Thoracic aorta (tissue), 2 donors: ENCODE measurements at places on chromosomes 1 and 21.

DNA sequence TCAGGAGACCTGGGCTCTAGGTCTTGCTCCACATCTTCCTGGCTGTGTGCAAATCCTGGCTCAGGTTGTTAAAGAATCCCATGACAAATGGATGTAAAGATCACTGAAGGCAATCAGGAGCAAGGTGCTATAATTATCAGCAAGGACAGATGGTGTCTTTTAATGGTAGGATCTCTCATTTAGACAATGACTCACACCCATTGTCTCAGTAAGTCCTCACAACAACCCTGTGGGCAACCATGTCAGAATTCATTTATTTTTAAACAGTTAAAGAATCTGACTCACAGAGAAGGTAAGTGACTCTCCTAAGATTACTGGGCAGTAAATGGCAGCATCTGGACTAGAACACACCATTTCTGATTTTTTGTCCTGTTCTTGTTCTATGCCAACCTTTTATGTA is 32.8 kb downstream of the RNASEL start:
- no peaks in the 10 kb centered on the region for H3K36me3 ChIP-seq
- no peak overlapping the region for H3K27ac ChIP-seq
- no peaks in the 10 kb centered on the region for H3K4me1 ChIP-seq

- no peak overlapping the region for H3K4me3 ChIP-seq
- H3K27me3 ChIP-seq: no peaks in the 10 kb centered on the region
- H3K4me1 ChIP-seq: peaks cover 16% of the 10 kb centered on the region
- DNase-seq: no peak
- H3K36me3 ChIP-seq: no peaks in the 10 kb centered on the region
- no peak overlapping the region for H3K27ac ChIP-seq
Measured at GRCh38 chr1:158046715-158047510, 53.5 kb downstream of the KIRREL1 start.

DNA sequence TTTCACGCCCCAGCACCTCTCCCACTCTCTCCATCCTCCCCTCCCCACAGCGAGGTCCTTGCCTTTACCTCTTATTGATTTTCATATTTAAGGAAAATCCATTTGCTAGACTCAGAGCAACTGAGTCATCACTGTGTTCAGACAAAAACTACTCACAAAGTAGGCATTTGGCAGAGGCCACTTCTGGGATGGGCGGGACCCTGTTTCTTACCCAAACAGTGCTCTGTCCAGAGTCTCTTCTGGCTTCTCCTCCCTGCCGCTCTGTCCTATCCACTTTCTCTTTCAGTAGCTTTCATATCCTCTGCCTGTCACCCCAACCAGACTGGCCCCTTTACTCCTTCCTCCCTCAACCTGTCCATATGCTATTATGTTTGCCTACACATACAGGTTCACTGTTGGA is 2.4 kb upstream of the NAV1 start:
- peak overlapping the region; percentile 81 for H3K27ac ChIP-seq
- H3K36me3 ChIP-seq: no peaks in the 10 kb centered on the region
- no peaks in the 10 kb centered on the region for H3K27me3 ChIP-seq
- peak overlapping the region; percentile 33 for H3K4me3 ChIP-seq
- peaks cover 75% of the 10 kb centered on the region for H3K4me1 ChIP-seq

- no peak for DNase-seq
- H3K36me3 ChIP-seq: peaks cover 43% of the 10 kb centered on the region
- no peaks in the 10 kb centered on the region for H3K27me3 ChIP-seq
- H3K4me3 ChIP-seq: no peak overlapping the region
- H3K4me1 ChIP-seq: peaks cover 15% of the 10 kb centered on the region
- peak overlapping the region; percentile 88 for H3K27ac ChIP-seq
Measured at GRCh38 chr1:160219062-160219929, 14.1 kb downstream of the PEA15 start.

DNA sequence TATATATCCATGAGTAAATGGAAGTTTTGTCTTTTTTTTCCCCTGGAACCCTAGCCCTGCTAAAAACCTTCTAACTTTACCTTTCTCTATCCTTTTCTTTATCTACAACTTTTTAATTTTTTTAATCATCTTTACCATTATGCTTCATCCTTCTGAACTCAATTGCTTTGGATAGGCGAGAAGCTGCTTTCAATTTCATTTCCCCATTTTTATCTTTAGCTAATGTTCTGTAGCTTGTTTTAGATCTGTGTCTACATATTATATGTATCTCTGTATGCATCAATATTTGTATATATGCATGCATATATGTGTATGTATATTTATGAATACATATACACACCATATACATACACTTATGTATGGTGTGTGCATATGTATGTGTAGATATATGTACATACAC is 57.4 kb downstream of the PTPRC start:
- DNase-seq: no peak
- H3K4me1 ChIP-seq: no peaks in the 10 kb centered on the region
- H3K27me3 ChIP-seq: no peaks in the 10 kb centered on the region
- no peak overlapping the region for H3K27ac ChIP-seq
- H3K4me3 ChIP-seq: no peak overlapping the region
- H3K36me3 ChIP-seq: no peaks in the 10 kb centered on the region

DNA sequence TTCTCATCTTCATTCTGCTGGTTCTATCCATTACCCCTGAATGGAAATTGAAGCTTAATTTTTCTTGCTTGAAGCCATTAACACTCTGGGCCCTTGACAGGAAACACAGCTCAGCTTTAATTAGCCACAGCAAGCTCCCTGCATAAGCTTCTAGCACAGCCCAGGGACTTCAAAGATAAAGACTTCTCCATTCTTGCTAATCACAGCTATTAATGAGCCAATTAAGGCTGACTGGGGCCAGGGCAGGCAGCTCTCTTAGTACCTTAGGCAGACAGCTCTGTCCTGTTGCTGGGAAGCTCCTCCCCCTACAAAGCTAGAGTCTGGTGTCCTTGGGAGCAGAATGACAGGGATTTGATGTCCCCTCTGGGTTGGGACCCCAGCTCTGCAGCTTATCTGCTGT is 27.9 kb upstream of the TRABD2B start:
- no peak overlapping the region for H3K27ac ChIP-seq
- no peak for DNase-seq
- H3K4me1 ChIP-seq: no peaks in the 10 kb centered on the region
- H3K36me3 ChIP-seq: no peaks in the 10 kb centered on the region
- H3K27me3 ChIP-seq: no peaks in the 10 kb centered on the region
- no peak overlapping the region for H3K4me3 ChIP-seq

DNA sequence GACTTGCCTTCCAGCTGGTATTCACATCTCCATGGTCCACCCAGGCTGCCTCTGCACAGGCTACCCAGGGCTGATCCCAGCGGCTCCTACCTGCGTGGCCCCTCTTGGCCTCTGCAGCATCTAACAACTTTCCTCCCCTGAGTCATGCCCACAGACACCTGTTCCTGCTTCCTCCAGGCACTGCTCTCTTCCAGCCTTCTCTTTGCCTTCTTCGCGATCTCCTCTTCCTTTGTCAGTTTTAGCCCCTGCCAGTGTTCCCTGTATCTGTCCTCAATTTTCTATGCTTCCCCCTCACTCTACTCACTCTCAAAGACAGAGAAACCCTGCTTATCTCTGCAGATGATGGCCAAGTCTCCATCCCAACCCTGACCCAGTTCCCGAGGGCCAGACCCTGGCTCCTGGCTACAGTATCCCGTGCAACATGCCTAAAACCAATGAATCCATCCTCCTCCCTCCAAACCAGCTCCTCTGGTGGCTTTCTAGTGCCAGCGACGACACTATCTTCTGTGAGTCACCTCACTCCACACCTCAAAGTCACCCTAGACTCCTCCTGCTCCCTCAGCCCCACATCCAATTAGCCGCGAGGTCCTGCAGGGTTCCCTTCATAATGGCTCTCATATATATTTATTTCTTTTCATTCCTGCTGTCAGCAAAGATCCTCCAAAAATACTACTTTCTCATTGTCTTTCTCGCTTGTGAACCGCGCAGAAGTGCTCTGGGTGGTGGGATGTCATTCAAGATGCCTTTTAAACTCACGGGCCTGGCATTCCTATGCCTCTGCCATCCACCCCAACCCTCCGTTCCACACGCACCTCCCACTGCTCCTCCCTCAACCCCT is 259.2 kb downstream of the TOMM20 start:
- no peaks in the 10 kb centered on the region for H3K27me3 ChIP-seq
- no peak overlapping the region for H3K27ac ChIP-seq
- H3K4me1 ChIP-seq: peaks cover 10% of the 10 kb centered on the region
- no peak for DNase-seq

DNA sequence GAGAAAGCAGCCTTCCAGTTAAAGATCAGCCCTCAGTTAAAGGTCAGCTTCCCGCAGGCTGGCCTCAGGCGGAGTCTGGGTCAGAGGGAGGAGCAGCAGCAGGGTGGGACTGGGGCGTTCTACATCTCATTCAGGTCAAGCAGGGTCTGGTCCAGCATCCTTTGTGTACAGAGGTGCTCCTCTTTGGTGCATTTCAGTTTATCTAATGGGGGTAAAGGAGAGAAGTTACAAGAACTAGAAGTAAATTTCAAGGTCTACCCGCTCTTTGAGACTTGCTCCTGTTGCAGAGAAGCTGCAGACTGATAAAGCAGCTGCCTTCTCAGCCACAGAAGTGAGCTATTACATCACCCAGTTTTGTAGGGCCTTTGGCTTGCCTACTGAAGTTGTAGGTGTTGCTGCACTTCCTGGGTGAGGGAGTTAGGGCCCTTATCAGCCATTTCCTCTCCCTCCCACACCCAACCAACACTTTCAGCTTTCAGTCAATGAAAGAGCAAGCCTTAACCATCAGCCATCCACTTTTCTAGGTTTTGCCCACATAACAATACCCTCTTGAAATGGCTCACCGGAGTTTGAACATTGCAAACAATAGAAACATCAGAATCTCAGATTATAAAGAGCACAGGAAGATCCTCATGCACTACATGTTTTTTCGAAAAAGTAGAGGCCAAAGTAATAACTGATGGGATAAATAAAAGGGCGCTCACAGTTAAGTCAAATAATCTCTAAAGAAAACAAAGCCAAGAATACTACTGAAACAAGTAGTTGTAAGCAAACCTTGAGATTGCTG is 2.8 kb upstream of the NUP210L start:
- no peak for DNase-seq
- H3K4me3 ChIP-seq: no peak overlapping the region
- peaks cover 24% of the 10 kb centered on the region for H3K4me1 ChIP-seq
- H3K27me3 ChIP-seq: no peaks in the 10 kb centered on the region

DNA sequence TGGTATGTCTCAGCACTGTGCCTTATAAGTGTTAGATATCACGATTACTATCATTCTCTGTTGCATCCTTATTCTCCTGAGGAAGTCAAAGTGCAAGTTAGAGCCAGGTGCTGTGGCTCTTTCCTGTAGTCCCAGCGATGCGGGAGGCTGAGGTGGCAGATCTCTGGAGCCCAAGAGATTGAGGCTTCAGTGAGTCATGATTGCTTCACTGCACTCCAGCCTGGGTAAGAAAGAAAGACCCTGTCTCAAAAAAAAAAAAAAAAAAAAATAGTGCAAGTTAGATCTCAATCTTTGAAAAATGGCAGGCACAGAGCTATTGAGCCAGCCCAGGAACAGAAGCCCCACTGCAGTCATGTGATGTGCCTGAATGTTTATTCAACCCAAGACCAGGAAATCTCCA is 147.8 kb upstream of the POGK start:
- H3K36me3 ChIP-seq: no peaks in the 10 kb centered on the region
- H3K27me3 ChIP-seq: no peaks in the 10 kb centered on the region
- H3K27ac ChIP-seq: no peak overlapping the region
- H3K4me3 ChIP-seq: no peak overlapping the region
- H3K4me1 ChIP-seq: no peaks in the 10 kb centered on the region

DNA sequence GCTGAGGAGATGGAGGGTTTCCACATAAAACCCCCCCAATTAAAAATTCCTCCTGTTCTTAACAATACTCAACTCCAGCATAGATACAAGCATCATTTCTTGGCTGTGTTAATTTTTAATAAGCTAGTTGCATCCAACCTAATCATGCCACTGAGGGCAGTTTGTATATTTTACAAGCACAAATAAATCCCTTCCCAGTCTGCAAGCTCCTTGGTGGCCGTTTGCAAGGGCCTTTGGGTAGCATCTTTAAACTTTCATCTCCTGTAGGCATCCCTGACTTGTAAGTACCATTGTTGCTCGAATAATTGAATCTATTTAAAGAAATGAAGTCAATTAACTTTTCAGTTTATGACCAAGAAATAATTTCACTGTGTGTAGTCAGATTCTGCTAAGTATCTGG is 103.5 kb upstream of the AJAP1 start:
- no peak for DNase-seq
- H3K4me1 ChIP-seq: no peaks in the 10 kb centered on the region
- no peak overlapping the region for H3K4me3 ChIP-seq
- H3K27ac ChIP-seq: no peak overlapping the region
- no peaks in the 10 kb centered on the region for H3K36me3 ChIP-seq

DNA sequence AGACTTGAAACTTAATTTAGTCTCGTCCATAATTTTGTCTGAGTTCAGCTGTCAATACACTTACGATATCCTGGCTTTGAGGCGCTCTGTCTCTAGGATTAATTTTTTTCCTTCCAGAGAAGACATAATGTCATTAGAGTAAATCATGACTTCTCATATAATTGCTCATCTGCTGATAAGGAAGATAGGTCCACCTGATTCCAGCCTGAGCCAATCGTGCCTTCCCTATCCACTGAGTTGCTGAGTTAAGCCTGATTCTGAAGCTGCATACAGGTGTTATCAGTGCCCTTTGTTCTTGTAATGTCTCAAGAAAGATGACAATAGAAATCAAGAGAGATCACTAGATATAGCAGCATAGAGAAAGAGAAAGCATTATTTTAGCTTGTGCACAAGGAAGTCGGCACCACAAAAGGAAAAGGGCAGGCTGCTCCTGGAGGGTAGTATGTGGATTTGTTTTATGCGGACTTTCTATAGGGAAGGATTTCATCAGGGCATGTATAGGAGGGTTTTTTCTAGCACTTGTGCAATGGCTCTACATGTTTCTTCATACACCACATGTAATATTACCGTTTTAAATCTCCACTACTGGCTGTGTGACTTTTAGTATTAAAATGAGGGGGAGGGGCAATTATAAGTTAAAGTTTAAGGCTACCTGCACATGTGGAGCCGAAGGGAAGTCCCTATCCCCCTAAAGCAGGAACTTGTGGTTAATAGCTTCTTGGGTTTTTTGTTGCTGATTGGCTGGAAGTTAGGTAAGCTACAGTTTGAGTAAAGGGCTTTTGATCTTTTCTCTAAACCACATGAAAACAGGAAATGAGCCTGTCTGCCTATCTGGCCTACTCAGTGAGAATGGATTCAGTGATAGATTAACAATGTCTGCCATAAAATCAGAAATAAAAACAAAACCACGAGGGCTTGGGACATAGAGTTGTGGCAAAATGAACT is 133.4 kb downstream of the PLPPR5 start:
- no peaks in the 10 kb centered on the region for H3K36me3 ChIP-seq
- no peak for DNase-seq
- no peaks in the 10 kb centered on the region for H3K27me3 ChIP-seq
- peak overlapping the region; percentile 27 for H3K4me3 ChIP-seq
- H3K4me1 ChIP-seq: no peaks in the 10 kb centered on the region
